ENCODE measurements at places on chromosomes 2 and 18.
A peak's percentile ranks its signal among the peaks of the same experiment; 100 is the strongest.

DNA sequence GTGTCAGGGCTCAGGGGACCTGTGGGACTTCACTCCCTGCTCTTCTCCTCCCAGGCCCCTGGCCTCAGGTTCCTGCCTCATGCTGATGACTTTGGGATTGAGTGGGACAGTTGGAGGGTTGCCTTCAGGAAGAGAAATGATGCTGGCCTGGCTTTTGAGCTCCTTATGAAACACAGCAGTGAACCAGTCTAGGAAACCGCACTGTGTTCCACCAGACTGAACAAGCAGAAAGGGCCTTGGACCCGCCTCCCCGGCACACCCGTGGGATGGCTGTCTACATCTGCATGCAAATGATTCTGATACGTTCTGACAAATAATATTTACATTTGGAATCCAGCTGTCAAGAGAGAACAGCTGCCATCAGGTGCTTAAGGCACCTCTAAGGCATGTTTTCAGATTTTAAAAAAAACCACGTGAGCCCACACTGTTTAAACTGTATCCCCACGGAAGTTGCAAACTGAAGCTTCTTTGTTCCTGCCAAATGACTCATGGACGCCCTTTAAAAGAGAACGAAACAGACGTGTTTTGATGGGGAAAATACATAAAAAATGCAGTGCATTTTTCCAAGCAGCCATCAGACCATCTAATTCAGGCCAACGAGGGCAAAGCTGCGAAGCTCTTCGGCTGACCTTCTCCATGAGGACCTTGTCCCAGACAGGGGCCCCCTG is 27.6 kb upstream of the ASAP2 start:
- peak; percentile 37 for DNase-seq

- no peak for DNase-seq
Observed at GRCh38 chr2:70095720-70096670, 8.7 kb downstream of the PCBP1 start.

DNA sequence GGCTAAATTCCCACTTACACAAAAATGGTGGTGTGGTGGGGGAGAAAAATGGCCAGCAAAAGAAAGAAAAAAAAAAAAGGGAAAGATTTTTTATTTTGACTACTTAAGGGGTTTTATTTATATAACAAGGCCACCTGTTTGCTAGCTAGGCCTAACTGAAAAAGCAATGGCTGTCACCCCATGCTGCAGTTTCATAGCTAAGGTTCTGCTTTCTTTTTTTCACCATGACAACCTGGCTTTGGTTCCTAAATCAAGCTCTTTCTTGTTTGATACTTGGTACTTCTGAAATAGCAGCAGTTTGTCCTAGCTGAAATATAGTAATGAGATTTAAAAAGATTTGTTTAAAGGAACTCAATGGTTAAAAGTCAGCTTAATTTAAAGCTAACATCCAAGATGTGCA is 433.2 kb upstream of the MEX3C start:
- no peak for DNase-seq

DNA sequence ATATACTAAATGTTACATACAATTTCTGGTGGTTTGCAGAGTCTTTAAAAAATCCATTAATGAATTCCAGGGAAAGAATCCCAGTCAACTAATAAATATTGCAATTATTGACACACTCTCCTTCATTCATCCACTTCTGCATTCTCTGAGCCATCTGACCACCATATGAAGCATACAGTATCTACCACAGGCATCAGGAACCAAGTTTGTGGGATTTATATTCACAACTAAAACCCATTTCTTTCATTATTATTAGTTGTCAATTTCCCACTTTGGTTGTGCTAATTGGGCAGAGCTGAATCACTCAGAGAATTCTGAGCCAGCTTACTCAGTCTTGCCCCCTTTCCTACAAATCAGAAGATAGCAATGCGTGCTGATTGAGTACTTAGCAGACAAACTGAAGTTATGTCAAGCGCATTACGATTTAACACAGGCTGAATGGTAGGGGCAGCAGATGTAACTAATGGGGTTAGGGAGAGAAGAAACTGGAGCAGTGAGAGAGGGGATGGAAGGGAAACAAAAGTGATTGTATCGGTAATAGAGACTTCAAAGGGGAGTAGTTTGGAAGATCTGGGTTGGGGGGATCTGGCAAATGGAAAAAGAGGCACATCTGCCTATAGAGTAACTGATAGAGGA is 52.3 kb downstream of the ZEB2 start:
- DNase-seq, result no peak

- DNase-seq, result peak; percentile 71
Observed at GRCh38 chr18:34977838-34978532, 63.2 kb upstream of the MAPRE2 start.

GRCh38 chr18:5534845-5535244 is 9.0 kb downstream of the EPB41L3 start:
- DNase-seq, result no peak

DNA sequence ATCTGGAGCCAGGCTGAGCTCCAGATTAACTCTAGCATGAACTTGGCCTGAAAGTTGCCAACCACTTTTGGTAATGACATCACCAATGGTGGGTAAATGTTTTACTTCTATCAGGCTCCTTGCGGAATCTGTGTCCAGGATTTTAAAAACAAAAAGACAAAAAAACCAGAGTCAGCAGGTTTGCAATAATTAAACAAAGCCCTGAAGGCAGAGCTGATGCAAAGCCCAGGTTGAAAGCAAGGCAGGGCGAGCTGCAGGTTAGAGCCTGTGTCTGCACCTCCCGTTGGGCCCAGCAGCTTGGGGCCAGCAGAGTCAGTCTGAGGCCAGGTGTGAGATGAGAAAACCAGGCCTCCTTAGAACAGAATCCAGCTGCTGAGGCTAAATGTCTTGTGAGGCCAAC is 29.1 kb upstream of the ALK start:
- DNase-seq, result no peak

GRCh38 chr18:59271606-59272220 is 1.5 kb downstream of the RAX start:
- DNase-seq, result no peak

DNA sequence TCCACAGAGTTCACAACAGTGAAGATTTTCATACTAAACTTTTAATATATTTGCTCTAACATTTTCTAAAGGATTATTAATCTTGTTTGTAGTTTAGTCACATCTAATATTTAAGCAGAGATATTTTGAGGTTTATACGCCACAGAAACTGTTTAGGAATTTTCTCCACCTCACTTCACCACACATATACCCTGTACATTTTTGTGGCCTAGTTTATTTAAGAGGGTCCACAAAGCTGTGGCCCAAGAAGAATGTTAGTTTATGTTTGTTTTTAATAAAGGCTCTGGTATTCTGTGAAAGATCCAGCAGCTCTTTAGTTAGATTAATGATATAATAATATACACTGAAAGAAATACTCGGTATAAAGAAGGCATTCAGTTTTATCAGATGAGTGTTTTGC is 132.7 kb upstream of the TTC27 start:
- DNase-seq, result no peak

DNA sequence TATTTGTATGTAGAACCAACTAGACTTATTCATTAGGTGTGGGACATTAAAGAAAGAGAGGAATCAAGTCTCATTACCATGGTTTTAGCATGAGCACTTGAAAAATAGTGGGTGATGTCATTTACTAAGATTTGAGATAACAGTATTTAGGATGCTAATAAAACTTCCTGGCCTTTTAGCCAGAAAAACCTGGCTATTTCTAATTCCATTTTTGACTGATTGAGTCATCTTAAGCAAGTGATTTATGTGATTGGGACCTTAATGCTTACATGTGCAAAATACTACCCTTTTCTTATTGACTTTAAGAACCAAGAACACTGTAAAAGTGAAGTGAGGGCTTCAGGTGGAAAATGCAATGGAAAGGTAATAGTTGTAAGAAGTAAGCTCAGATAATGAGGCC is 196.8 kb upstream of the SESTD1 start:
- DNase-seq, result no peak

- no peak for DNase-seq
Observed at GRCh38 chr2:174794851-174795374, 30.6 kb upstream of the CHRNA1 start.

- no peak for DNase-seq
Observed at GRCh38 chr2:152761214-152761613, 42.8 kb downstream of the ARL6IP6 start.

GRCh38 chr2:225402210-225402776 is 2.8 kb downstream of the NYAP2 start:
- DNase-seq, result no peak

GRCh38 chr2:108637304-108637669 is 82.0 kb upstream of the RANBP2 start:
- DNase-seq, result peak; percentile 57

DNA sequence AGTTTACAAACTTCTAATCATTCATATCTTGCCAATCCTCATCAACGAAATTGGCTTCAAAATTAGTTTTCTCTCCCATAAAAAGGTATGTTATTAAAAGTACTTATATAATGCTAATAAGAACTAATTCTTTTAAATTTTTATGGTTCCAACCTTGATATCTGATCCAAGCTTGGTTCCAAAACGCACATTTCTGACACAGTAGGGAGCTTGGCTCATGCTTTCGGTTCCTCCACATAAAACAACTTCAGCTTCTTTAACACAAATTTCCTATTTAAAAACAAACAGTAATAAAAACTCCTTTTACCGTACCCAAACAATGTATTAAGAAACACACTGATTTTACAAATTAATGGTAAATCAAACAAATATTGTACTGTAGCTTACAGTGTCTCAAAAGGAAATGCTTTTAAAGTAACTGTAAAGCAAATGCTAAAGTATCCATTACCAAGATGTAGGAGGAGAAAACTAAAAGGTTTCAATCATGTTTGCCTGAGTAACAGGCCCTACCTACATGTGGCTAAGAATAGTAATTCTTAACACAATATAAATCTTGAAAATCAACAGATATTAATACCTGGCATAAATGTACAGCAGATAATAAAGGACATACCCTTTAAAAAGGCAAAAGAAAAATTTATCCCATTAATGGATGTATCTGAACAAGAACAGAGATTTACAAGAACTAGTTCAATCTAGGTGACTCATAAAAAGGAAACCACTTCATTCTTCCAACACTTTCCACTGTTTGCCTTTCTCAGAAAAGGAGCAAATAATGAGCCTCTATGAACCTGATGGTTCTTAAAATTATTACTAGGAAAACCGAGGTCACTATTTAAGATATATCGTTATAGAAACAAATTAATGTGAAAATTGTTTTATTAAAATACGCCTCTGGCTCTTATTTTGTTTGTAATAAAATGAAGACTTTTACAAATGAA is 17.5 kb downstream of the ACAA2 start:
- no peak for DNase-seq

DNA sequence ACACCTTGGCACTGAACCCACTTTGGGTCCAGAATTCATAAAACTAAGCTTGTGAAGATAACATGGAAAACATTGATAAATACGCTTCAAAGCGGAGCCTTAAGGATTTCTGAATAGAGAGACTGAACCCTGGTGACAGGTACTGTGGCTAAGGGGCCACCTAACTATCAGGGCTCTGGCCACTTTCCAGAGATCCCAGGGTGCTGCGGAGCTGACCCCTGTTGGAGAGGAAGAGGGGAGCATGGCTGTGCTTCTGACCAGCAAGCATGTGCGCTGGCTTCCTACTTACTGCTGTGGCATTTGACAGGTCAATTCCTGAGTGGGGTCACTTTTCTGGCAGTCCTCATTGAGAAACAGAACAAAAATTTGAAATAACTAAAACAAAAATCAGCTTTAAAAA is 228.3 kb downstream of the NAPG start:
- no peak for DNase-seq

DNA sequence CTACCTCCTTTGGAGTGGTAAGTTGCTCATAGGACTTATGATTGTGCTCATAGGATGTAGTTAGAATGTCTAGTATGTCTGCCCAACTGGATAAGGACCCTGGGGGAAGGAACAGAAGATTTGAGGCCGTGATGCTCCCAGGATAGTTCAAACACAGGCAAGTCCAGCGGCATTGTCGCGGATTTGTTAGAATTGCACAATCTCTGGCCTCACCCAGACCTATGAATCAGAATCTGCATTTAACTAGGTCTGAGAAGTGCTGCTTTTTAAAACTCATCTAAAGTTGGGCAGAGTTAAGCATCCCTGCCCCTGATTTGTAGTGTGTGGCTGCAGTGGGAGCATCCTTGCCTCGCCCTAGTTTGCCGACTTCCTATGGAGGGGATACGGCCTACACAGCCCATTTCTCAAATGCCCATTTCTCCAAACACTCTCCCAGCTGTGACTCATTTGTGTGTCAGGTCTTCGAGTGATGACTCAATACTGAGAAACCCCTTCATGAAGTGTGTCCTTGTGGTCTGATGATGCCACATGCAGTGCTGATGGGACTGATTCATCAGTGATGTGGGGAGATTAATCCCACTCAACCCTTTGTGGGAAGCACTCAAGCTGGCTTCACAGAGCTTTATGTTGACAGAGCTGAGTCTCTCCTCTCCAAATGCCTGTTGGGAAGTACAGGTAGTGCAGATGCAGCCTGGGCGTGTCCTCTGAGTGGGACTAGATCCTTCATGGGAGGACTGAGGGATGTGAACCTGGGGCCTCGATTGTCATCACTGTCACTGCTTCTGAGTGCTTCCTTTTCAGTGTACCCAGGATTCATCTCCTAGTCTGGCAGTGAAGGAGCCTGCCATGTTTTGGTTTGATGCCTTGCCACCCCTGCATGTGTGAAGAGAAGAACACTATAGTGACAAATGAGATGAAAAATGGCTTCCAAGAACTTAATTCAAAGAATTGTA is 18.7 kb downstream of the SMIM21 start:
- no peak for DNase-seq

DNA sequence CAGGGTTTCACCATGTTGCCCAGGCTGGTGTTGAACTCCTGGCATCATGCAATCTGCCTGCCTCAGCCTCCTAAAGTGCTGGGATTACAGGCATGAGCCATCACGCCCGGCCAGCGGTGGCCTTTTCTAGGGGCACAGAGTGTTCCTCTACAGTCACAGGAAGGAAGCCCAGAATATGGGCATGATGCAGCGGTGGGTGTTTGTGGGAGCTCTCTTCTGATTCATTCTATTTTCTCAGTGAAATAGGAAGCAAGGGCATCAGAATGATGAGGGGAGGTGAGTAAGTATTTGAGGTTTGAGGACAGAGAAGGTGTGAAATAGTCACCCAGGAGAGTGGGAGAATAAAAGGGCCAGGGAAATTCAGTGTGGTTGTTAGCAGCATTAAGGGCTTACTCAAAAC is 70.3 kb upstream of the PSME4 start:
- DNase-seq, result no peak

- DNase-seq, result no peak
Observed at GRCh38 chr2:49444005-49444404, 289.7 kb upstream of the FSHR start.

- no peak for DNase-seq
Observed at GRCh38 chr18:68121826-68122225, 593.1 kb downstream of the TMX3 start.

- no peak for DNase-seq
Observed at GRCh38 chr2:119487434-119488244, 36.6 kb downstream of the SCTR start.

Data from globus pallidus (tissue), 1 donor.